Left kidney (tissue), 8 donors: ENCODE measurements at places on chromosomes 11 and 22. TPM values are rescaled to one million over a fixed set of nuclear protein-coding genes. Genes with fewer than 3 reads are reported as not detected.

DNA sequence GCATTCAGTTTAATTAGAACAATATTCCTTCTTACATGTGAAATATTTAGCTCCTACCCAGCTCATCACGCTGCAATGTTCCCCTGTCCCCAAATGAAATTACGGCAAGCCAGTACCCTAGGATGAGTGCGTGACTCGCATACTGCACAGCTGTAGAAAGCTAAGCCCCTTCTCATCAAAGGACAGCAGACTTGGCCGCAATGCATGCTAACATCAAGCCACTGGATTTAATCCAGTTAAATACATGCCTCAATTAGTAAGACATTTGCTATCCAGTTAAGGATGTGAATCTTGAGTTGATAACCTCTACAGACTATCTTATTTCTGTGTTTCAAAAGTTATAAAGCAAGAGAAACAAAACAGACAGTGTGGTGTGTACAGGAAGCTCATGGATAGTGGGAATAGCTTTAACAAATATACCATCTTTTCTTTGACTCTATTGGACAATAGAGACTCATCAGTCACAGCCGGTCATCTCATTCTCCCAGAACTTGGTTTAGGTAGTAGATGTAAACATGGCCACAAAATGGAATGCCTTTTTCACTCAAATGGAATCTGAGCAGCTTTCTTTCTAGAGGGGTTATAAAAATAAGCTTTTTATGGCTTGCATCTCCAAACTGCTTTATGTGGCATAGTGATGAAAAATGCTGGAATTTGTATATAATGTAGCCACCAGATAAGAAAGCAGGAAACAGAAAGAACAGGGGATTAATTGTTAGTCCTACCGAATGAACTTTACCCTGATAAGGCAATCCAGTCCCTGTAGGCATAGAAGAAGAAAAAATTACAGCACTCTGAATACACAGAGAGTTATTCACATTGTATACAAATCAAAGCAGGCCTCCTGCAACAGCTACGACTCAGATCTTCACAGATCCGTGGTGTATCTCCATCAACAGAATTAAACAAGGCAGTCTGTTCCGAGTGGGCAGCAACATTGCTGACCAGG is 224.1 kb downstream of the CADM1 start:
- no peak for DNase-seq

DNA sequence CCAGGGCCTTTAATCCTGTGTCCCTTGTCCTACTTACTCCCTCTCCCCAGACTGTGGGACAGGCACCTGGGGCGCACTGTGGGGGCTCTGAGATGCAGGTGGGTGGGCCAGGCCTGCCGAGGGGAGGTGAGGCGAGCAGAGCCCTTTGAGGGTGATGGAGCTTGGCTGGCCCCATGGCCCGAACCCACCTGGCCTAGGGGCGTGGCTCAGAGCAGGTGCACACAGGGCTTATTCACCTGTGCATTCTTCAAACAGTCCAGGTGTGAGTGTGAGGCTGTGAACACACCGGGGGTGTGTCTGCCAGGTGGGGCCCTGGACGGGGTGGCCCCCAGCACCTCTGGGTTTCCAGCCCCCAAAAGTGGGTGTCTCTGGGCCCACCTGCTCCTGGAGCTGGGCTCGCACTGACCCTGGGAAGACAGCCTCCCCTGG is 9.0 kb upstream of the MUC5AC start:
- DNase-seq: no peak

DNA sequence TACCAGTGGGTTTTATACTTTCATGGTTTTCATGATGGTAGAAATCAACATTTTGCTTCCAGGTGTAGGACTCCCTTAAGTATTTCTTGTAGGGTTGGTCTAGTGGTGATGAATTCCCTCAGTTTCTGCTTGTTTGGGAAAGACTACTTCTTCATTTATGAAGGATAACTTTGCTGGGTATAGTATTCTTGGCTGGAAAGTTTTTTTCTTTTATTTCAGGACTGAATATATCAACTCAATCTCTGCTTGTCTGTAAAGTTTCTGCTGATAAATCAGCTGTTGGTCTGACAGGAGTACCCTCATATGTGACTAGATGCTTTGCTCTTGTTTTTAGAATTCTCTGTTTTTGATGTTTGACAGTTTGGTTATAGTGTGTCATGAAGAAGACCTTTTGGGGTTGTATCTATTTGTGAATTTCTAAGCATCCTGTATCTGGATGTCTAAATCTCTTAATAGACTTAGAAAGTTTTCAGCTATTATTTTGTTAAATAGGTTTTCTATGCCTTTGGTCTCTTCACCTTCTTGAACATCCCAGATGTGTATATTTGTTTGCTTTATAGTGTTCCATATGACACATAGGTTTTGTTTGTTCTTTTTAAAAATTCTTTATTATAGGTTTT is 95.9 kb downstream of the ENTHD1 start:
- DNase-seq: no peak

- no peak for DNase-seq
Measured at GRCh38 chr11:92425127-92425526, 200.5 kb downstream of the FAT3 start.

PRR33 gene
- polyA plus RNA-seq: 0.08 TPM

P2RX6 gene
- 1.4 TPM for polyA plus RNA-seq

GRCh38 chr11:1409108-1409851 is 19.5 kb downstream of the BRSK2 start:
- no peak for DNase-seq

GRCh38 chr11:92765965-92766371 is 203.5 kb upstream of the MTNR1B start:
- peak; percentile 79 for DNase-seq
